ENCODE measurements at places on chromosomes 3 and 15.

DNA sequence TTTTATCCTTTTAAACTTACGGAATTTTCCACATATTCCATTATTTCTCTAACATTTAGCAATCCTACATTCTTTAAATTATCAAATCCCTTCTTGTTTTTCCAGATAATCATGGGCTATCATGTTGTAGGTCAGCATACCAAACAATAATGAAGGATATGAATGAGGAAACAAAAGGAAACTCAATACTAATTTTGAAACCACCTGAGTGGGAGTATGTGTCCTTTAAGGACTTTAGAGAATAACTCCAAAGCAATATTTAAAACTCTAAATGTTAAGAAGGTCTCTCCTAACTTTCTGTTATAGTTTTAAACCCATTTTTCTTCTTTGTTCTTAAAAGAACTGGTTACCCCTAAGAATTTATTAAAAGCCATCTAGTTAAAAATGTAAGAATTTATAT is 43.0 kb downstream of the TP53BP1 start:
- DNase-seq: no peak

DNA sequence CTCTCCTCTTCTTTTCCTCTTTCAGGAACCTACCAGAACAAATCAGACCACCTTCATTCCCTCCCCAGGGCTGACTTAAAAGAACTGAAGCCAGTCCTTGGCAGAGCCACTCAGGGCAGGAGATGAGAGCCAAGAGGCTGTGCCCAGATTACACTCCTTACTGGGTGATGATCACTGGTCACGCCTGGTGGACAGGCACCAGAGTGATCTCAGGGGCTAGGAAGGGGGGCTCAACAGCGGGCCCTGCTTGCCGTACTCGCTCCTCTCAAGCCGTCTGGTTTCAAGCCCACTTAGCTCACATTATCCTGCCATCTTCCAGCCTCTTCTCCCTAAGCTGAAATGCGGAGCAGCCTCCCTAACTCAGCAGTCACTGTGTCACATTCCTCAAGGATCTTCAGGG is 1.7 kb upstream of the FAH start:
- DNase-seq: no peak

GRCh38 chr3:111652492-111653180 is 57.5 kb upstream of the ZBED2 start:
- DNase-seq: no peak

- peak; percentile 54 for DNase-seq
Observed at GRCh38 chr3:149600634-149601033, 57.2 kb downstream of the WWTR1 start.

- no peak for DNase-seq
Observed at GRCh38 chr3:27324686-27325085, 44.5 kb downstream of the NEK10 start.

DNA sequence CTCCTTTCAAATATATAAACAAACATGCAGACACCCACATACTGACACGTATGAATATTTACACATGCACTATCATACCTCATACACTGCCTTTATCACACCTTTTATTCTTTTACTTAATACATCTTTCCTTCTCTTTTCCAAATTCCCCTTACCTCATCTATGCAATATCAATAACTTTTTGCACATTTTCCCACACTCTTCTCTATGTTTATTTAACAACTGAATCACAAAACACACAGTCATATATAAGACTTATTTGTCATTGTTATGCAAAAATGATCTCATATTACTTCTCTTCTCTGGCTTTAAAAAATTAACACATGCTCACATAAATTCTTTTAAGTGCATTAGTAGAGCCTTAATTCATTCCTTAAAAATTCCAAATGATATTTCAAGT is 461.4 kb downstream of the DIPK2A start:
- peak; percentile 13 for DNase-seq

DNA sequence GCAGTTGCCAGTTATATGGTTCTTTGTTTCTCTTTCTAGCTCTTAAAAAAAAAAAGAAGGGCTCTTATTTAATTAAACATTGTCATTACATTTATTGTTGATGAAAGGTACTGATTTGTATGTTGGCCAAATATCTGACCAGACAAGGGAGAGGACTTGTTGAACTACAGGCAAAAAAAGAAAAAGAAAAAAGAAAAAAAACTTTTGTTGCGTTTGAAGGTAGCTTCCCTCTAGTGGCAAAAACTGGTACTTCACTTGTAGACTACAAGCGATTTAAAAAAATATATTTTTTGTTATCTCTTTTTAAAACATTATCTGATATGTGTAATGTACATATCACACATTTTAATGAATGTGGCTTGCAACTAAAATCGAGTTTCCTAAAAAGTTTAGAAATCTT is 280.6 kb downstream of the ROBO2 start:
- no peak for DNase-seq

DNA sequence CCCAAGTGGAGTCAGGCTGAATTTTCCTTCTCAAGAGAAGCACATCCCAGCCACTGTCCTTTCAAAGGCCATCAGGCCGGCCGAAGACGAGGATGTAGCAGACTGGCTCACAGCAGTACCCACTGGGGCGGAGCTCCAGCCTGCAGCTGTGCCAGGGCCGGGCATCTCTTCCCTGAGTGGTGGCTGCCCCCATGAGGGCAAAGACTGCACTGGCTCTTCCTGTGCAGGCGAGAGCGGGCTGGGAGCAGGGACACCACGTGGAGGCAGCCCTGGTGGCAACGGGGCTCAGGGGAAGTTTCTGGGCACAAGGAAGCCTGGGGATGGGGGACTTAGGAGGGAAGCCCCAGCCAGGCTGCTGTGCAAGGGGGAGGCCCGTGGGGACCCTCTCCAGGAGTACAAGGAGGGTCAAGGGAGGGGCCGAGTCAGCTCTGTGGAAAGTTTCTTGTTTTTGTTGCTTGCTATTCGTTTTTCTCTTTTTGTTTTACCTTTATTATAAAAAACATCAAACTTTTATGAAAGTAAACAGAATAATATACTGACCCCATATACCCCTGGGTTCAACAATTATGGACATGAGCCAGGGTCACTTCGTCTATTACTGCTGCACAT is 66.1 kb downstream of the RPN1 start:
- peak; percentile 77 for DNase-seq

DNA sequence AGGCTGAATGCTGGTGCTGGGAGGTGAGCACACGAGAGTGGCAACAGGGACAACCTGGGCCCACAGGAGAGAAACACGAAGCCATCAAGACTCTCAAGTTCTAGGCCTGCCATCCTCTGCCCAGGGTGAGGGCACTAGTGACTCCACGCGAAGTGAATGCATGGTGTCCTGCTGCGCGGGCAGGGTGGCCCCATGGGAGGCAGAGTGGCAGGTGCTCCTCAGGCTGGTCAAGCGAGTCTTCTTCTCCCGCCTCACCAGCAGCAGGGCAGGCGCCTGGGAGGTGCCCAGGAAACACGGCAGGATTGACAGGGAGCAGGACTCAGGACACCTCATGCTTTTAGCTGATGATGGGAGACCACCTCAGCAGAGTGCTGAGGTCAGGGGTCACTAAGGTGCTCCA is 26.9 kb downstream of the STIMATE start:
- no peak for DNase-seq

DNA sequence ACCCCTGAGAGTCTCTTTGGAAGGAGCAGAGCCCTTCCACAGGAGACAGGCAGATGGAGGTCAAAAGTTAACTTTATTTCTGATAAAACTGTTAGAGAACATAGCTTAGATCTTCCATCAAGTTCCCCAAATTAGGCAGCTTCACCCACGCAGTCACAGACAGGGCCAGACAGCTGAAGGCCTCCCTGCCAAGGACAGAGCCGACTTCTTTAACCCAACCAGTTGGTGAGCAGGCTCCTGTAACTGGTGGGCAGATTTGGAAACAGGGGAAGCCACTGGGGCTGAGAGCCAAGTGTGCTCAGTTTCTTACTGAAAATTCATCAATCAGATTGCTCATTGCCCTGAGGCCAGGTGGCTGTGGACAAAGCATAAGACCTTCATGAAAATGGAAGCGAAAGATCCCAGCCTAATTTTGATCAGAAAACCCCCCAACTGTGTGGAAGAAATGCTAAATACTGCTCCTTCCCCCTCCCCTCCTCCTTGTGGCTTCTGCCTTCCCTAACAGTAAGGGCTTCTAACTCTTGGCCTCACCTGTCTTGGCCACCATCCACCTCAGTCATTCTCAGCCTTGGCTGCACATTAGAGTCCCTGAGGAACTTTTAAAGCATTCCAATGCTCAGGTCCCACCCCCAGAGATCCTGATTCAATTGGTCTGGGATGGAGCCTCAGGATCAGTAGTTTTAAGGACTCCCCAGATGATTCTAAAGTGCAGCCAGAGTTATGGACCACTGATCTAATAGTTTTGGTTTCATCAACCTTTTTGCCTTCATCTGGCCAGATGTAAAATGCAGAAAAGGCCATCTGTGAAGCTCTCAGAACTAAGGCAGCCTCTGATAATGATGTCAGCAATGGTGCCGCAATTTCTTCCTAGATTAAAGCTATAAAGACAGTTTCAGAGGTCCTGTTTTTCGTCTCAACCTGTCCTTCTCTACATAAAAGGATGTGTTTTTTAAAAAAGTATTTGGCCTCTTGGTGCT is 11.5 kb downstream of the CLRN1 start:
- no peak for DNase-seq

DNA sequence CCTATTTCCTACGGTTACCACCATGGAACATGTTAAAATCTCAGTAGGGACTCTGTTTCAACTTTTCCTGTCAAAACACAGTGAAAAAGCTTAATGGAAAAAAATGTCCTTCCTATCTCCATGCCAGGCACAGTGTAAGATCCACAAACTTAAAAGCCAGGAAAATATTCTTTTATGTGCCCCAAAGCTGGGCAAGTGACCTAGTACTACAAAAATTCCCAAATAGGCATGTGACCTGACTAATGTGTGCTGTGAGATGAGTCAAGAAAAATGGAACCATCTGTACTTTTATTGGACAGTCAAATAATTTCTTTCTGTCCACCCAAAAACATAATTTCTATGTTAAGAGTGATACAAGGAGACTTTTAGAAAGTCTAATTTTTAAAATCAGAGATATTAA is 406.0 kb downstream of the ZBTB20 start:
- DNase-seq: peak; percentile 48

DNA sequence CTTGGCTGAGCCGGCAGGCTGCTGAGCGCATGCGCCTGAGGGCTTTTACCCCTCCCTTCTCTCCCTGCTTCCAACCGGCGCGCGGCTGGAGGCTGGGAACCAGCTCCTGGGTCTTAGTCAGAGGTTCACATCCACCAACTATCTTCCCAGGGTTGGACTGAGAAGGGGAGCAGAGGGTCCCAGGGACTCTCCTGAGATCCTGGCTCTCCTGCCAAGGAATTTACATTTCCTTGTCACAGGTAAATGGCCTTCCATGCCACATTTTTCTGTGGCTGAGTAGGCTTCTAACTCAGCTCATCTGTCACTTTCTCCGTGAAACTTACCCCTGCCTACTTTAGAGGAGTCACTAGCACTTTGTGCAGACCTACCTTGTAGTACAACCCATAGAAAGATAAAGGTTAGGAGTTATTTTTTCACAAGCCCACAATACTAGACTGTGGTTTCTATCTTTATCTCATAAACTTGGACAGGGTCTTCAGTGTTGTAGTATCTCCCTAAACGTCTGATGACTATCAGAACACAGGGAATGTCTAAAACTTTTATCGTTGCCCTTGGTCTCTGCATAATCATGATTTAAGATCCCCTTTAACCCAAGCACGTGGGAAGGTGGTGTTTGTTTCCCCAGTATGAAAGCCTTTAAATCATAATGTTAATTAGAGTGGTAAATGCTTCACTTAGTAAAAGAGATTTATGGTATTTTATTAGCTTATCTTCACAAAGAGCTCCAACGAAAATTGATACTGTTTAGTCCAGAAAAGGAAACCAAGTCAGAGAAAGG is 638 bp upstream of the TBC1D5 start:
- DNase-seq: no peak

GRCh38 chr15:90086868-90087268 is 15.4 kb downstream of the IDH2 start:
- DNase-seq: peak; percentile 44

DNA sequence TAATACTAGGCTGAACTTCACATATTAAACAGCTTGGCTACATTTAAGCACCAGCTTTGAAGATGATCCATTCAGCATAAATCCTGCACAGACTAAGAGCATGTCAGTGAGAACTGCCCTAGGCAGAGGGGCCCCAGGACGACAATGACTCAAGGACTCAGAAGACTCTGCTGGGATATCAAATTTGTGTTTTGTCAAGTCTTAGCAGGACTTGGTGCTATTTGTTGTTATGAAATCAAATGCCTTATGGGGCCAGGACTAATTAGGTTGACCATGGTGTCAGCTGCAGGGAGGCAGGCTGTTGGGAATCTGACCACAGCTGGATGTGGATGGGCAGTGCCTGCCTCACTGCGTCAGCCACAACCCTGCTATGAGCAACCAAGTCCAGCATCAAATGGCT is 91.8 kb downstream of the RYR3 start:
- DNase-seq: no peak

Measured in fibroblast of skin of back (primary cell).